ENCODE measurements at places on chromosomes 6 and 20. TPM values are rescaled to one million over a fixed set of nuclear protein-coding genes. Genes with fewer than 3 reads are reported as not detected.

The OTOR gene
- not detected for total RNA-seq

The THBD gene
- total RNA-seq: 6.7 TPM

The TMEM217 gene
- total RNA-seq: 0.09 TPM

The NINL gene
- total RNA-seq: 31.0 TPM

The NKAIN4 gene
- total RNA-seq: not detected

The SAMD5 gene
- 0.09 TPM for total RNA-seq

The TP53RK gene
- total RNA-seq: 12.4 TPM

The TRIM10 gene
- total RNA-seq: not detected

The PDYN gene
- total RNA-seq: not detected

The KHDC1L gene
- not detected for total RNA-seq

The MEA1 gene
- 18.6 TPM for total RNA-seq
